Smooth muscle cell of trachea (primary cell): ENCODE measurements at places on chromosomes 1 and 21. TPM values are rescaled to one million over a fixed set of nuclear protein-coding genes. Genes with fewer than 3 reads are reported as not detected.

AMPD1 gene
- total RNA-seq = not detected in 2 replicates

LCE1F gene
- not detected in 2 replicates for total RNA-seq

C1QB gene
- not detected in 2 replicates for total RNA-seq

SFN gene
- total RNA-seq = 0.17 and 1.6 TPM in 2 replicates

FCRL6 gene
- total RNA-seq = not detected in 2 replicates

PAFAH2 gene
- total RNA-seq = 11.9 and 39.6 TPM in 2 replicates

FCRL3 gene
- total RNA-seq = not detected in 2 replicates

S100B gene
- 0.29 TPM in 1 of 2 replicates, not detected in the other for total RNA-seq
